ENCODE measurements at places on chromosomes 1 and 21.

- DNase-seq = no peak
These were observed 49.2 kb upstream of the ZC3H12A start for GRCh38 chr1:37425221-37425620.

GRCh38 chr1:147156642-147157041, 15.6 kb downstream of the PRKAB2 start:
- DNase-seq = no peak

DNA sequence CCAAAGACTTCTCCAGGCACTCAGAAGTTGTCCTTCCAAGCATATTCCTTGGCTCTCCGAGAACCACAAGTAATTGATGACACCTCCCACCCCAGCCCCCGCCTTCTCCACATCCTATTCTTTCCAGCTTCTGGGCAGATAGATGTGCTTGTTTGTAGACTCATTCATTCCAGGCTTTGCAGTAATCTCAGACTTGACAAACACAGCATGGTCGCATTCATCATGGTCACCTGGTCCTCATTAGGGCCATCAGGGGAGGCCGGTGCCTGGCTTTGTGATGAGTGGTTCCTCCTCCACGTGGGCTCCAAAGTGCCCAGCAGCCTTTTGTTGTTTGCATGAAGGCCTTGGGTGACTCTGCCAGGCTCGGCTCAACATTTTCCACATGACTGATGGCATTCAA, 28.5 kb upstream of the KCNE2 start:
- no peak for DNase-seq

DNA sequence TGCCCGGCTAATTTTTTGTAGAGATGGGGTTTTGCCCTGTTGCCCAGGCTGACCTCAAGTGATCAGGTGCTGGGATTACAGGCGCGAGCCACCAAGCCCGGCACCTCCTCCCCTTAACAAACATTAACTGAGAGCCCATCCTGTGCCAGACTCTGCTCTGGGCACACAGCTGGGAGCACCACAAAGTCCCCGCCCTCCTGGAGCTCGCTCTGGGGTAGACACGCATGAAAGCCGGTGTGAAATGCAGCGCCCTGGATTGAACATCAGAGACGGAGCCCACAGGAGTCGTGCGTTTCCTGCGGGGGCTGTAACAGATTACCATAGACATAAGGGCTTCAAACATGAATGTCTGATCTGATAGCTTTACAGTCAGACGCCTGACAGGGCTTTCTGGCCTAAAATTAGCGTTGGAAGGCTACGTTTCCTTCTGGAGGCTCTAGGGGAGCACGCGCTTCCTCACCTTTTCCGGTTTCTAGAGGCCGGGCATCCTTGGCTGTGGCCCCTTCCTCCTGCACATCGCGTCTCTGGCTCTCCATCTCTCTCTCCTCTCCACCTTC, 14.3 kb downstream of the SLC27A3 start:
- no peak for DNase-seq

DNA sequence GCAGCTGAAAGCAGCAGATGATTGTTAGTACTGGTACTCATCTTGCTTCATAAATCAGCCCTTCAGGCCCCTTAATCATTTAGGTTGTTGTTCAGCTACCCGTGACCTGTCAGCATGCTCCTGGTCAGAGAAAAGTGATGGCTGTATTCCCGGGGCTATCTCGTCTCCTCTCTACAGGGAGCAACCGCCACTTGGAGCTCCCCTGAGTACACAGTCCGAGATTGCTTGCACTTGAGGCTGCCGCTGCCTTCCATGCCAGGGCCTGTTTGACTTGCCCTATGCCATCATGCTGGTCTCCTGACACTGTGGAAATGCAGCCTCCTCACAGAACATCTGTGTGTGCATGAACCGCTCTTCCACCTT, 97.5 kb downstream of the SPATA46 start:
- no peak for DNase-seq

DNA sequence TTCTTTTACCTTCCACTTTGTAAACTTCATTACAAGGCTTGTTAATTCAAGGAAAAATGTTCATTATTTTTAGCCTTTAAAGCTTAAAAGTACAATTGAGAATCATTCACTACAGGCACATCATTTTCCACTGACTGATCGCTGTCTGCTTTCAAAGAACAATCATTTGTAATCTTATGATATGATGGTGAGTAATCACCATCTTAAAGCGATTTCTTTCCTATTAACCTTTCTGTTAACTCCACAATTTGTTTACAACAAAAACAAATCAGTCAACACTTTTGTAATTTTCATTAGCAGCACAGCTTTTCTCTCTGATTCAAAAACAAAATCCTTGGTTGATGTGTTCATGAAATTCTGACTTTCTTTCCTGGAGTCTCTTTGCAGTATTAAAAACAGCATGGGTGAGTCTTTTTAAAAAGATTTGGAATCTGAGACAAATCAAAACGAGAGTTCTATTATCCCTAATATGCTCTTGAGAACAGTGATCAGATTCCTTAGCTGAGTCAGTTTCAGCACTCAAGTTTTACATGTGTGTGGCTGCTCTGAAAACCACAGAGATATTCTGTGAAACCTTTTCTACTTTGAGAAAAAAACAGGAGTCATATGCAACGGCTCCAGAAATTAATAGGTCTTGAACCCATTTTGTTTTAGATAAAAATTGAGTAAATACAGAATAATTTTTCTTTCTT, 145.8 kb upstream of the TMPRSS15 start:
- no peak for DNase-seq

DNA sequence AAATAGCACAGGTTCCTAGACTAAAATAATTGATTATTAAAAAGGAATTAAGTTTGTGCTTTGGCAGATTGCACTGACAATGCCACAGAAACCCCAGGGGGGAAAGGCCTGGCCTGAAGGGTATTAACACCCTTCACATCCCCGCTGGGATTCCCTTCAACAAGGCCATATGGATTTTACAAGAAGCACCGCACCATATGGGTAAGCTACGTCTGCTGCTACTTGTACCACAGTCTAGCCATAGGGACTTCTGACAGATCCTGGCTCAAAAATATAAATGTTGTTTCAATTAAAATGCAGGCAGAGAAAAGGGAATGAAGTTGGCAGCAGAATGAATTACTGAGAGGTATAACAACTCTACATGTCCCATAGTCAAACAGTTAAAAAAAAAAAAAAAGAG, 101.0 kb downstream of the DENND1B start:
- no peak for DNase-seq

DNA sequence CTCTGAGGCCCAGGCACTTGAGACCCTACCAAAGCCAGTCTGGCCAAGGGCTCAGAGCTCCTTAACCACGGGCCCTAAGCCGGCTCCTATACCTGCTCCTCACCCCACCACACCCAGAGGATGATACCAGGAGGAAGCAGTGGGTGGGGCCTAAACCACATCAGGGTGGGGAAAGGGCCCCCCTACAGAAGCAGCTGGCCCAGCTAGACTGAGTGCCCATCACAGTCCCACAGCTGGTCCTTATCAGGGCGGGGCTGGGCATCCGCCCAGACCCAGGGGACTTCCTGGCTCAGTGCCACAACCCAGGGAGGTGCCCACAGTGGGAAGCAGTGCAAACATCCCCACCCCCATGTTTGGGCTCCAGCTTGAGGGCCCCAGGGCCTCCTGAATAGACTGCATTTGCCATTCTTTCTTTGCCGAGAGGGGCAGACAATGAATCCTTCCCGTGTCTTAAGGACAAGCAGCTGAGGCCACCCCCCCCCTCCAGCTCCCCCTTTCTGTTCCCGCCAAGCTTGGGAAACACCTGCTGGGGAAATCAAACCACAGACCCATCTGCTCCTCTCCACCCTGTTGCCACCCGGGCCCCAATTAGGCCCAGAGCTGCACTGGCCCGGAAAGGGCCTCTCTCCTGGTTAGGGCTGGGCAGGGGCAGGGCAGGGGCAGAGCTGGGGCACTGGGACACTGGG, 6.2 kb downstream of the E2F2 start:
- peak; percentile 34 for DNase-seq

DNA sequence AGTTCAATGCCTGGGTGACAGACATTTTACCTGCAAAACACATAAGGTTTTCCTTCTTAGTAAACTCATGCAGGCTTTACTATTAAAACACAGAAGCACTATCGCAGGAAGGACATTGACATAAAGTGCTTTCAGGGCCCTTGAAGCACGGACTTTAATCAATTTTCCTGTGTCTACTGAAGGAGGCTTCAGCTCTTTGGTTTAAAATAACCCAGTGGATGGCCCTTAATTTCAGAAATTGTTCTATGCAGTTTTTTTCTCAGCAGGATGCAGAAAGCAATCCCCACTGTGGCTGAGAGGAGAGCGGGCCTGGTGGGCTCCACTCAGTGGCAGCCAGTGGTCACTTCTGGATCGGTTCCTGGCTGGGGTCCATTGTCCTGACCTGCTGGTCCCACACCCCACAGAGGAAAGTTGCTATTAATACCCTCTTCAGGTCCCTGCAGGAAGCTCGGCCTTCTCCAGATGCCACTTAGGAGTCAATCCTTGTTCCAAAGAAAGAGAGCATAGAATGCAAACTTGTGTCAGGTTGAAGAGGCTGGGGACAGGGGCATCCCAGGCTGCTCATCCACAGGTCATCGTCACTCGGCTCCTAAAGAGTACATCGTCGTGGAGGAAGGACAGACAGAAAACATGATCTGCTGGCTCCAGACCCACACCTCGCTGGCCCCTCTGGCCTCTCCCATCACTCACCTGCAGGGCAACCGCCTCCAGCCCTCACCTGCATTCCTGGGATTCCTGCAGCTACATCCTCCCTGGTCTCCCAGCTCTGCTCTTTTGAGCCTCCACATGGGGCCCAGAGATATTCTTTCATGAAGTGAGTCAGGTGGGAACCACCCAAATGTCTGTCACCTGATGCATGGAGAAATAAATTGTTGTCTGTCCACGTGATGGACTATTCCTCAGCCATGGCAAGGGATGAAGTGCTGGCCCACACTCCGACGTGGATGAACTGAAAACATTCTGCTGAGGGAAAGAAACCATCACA, 153.1 kb downstream of the PSMG1 start:
- DNase-seq = no peak

- DNase-seq = no peak
These were observed 9.5 kb downstream of the NOL9 start for GRCh38 chr1:6544831-6545230.

DNA sequence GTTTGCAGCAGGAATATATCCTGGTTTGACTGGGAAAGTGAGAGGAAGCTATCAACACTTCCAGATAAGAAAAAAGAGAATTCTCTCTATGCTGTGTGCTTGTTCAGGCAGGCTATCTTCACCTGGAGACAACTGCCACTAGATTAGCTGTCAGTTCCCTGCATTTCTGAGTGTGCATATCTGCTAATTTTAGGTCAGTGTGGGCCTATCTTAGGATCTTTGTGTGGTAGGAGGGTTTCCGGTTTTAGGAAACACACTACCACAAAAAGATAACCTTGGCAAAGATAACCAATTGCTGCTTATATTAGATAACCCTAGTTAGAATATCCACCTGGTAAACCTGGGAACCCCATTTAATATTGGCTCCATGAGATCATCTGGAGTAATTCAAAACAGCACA, 22.5 kb upstream of the GBP5 start:
- peak; percentile 42 for DNase-seq

- DNase-seq = no peak
These were observed 62.7 kb downstream of the ADSS2 start for GRCh38 chr1:244388961-244389360.

GRCh38 chr21:25911730-25912401, 177.1 kb downstream of the GABPA start:
- DNase-seq = no peak

- no peak for DNase-seq
These were observed 97.9 kb upstream of the PAXBP1 start for GRCh38 chr21:32869459-32869858.

DNA sequence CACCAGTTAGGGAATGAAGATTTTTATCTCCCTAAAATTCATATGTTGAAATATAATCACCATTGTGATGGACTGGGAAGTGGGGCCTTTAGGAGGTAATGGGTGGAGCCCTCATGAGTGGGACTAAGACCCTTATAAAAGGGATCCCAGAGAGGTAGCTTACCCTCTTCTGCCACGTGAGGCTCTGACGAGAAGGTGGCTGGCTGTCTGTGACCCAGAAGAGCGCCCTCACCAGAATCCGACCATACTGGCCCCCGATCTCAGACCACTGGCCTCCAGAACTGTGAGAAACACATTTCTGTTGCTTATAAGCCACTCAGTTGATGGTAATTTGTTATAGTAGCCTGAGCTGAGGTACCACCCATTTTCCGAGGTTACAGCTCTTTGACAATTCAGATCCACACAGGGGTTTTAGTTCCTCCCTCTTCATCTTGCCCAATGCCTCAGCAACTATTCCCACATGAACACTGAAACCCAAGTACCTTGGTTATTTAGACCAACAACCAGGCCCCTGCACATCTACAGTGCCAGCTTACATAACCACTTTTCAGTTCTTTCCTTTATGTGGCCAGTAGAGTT, 27.6 kb upstream of the HUNK start:
- peak; percentile 85 for DNase-seq

DNA sequence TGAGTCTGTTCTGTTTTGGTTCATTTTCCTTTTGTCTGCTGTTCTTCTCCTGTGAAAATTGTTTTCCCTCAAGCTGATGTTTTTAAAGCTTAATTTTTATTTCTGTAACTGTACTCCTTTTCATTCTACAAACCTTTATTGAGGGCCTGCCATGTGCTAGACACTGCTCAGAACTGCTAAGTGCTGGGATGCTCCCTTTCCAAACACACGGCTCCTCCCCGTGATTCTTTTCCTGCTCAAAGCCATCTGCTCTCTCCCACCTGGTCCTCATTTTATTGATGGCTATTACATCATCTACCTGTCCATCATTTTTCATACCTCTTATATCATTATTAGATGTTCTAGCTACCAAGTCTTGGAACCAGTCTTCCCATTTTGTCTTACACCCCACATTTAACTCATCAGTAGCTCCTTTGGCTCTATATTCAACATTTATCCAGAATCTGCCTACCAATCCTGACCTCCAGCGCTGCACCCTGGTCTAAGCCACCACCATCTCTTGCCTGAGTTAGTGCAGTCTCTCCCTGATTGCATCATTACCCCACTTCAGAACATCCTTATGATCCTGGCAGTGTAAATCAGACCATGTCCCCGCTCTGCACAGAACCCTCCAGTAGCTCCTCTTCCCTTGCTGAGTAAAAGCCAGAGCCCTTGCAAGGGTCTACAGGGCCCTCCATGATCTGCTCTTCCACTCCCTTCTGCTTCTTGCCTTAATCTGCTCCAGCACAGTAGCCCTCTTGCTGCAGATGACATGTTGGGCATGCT, 118.1 kb downstream of the CACNA1E start:
- DNase-seq = no peak

- peak; percentile 21 for DNase-seq
These were observed 22.4 kb downstream of the DSTYK start for GRCh38 chr1:205189131-205189530.

GRCh38 chr1:16073490-16074119, at the start of gene FAM131C:
FAM131C (minus strand) TSS chr1:16073651; CDS start chr1:16073442, 209 bp downstream.
- DNase-seq = no peak

DNA sequence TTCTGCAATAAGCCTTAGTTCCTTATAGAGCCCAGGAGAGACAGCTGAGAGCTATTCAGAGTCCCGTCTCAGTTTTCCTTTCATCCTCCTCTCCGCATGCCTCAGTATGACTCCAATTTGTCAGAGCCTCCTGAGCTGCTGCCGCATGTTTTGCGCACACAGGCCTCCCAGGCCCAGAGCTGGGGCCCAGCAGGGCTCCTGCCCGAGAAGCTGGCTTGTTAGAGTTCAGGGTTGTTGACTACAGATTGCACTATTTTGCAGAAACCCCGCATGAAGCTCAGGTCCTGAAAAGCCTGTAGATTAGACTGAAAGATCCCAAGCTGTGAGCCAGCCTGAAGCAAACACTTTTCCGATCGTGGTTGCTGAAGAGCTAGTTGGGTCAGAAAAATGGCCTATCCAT, 51.5 kb downstream of the IGSF5 start:
- DNase-seq = no peak

Data from MV-4-11 (cell line).